ENCODE measurements at places on chromosomes 12 and 14.

GRCh38 chr12:103475073-103475472, 20.7 kb downstream of the C12orf42 start:
- no peak for DNase-seq

DNA sequence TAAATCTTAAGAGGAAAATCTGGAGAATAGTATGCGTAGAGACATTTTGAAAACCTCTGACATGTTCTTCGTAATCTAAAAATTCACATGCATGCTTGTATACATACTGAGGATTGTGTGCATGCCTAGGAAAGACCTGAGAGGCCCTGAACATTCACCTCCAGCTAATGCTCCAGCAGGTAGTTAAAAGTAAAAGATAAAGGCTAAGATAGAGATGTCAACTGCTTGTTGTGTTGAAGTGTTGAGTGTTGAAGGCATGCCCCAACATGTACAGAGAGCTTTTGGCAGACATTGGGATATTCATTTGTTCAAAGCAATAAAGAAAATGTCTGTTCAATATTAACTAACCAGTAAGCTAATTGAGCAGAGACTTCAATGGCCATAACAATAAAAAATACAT, 118.6 kb upstream of the SYT1 start:
- DNase-seq: no peak

DNA sequence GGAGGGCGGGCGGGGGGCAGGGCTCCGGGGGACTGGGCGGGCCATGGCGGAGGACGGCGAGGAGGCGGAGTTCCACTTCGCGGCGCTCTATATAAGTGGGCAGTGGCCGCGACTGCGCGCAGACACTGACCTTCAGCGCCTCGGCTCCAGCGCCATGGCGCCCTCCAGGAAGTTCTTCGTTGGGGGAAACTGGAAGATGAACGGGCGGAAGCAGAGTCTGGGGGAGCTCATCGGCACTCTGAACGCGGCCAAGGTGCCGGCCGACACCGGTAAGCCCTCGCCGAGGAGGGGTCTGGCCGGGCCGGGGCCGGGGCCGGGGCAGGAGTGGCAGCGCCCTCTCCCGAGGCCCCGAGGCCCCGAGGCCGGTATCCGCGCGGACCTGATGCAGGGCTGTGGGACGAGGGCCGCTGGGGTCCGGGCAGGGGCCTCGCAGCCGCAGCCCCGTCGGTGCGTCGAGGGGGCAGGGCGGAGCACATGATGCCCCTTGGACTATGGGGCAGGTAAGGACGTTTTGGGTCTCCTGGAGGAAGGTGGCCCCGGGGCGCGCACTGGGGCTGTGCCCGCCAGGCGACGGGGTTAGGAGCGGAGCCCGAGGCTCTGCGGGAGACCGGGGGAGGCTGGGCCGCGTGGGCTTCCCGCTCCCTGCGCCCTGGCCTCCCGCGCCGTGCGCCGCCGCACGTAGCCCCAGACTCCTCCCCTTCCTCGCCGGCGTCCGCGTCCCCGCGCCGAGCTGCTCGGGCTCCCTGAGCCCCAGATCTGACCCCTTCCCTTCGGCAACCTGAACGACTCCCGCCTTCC, at the start of gene TPI1:
Gene TPI1, plus strand, starts transcription at position 119 of the 798 bp plus-strand sequence. Its CDS starts 36 bp downstream, at position 155.
- peak; percentile 88 for DNase-seq

DNA sequence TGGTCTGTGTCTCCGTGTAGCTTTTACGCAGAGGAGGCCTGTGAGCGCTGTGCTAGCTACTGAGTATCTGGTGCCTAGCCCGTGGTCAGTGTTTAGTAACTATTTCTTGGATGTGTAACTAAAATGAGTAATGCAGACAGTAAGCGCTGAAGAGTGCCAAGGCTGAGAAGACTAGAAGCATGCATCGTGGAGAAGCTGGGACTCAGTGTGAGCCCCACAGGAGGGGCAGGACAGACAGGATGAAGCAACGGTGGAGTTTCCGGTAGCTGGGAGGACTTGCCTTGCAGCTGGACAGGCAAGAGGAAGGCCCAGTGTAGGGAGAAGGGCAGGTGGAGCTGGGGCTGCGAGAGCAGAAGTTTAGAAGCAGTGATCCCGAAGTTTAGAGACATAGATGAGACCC, 233.4 kb upstream of the FKBP4 start:
- DNase-seq: no peak

DNA sequence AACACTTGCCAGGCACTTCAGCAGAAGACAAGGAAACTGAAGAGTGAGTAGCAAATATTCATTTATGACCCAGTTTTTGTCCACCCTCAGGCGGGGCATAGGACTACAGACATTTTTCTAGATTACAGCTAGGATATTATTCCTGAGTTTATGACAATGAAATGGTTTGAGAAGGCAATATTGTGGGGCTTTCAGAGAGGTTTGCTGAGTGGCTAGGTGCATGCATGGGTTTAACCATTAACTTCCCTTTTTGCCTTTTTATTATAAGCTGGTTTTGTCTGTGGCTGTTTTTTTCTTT, 104.0 kb upstream of the BCAT1 start:
- no peak for DNase-seq

GRCh38 chr14:68811171-68811570, 18.3 kb upstream of the ZFP36L1 start:
- DNase-seq: no peak

- no peak for DNase-seq
Measured at GRCh38 chr12:21300632-21301031, 34.1 kb downstream of the SLCO1A2 start.

GRCh38 chr12:116959198-116959460, 48.4 kb downstream of the FBXW8 start:
- DNase-seq: no peak

DNA sequence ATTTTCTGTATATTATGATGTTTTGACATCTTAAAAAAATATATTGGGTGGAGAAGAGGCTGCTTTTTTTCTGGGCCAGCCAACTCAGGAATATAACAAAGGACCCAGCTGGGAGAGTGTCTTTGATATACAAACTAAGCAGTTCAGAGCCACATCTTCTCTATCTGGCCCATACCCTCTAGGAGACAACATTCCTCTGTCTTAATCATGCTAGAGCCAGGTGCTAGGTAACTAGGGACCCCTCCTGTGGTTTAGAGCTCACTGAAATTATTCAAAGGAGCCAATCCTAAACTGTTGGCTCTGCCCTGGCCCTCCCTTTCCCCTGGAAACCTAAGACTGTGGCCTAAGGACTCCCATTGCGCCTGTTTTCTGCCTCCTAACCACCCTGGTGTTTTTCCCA, 193.1 kb upstream of the DIO2 start:
- DNase-seq: no peak

- no peak for DNase-seq
Measured at GRCh38 chr12:101064721-101065120, 145.3 kb downstream of the SLC5A8 start.

DNA sequence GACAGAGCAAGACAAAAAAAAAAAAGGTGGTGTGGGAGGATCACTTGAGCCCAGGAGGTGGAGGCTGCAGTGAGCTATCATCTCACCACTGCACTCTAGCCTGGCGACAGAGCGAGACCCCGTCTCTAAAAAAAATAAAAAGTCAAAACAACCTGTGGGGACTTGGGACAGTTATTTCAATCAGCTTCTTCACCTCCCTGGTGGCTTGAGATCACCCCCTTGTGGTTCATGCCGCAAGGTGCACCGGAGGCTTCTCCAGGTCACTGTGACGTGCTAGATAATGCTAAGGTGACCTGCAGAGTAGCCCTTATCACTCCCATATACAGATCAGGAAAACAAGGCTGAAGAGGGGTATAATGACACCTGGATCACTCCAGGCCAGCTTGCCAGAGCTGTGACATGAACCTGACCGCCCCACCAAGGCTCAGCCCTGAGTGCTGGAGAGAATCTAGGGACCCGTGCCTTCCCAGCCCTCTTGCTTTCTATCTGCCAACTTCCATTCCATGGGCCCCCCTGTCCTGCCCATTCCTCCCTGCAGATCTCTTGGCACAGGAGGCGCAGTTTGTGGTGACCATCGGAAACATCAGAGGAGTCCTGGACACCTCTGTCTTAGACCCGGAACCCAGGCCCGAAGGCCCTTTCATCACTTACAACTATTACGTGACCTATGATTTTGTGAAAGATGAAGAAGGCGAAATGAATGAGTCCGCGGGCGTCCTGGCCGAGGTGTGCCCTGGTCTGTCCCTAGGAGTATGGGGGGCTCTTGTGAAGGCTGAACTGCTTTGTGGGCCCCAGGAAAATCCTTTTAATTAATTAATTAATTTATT, 8.1 kb downstream of the LRRC43 start:
- DNase-seq: peak; percentile 74

GRCh38 chr14:104085032-104085888, at the start of gene ASPG:
Gene ASPG (plus strand): TSS chr14:104085700. CDS start chr14:104085771, 71 bp downstream.
- peak; percentile 12 for DNase-seq

GRCh38 chr14:95597784-95598211, 62.9 kb downstream of the GLRX5 start:
- no peak for DNase-seq

DNA sequence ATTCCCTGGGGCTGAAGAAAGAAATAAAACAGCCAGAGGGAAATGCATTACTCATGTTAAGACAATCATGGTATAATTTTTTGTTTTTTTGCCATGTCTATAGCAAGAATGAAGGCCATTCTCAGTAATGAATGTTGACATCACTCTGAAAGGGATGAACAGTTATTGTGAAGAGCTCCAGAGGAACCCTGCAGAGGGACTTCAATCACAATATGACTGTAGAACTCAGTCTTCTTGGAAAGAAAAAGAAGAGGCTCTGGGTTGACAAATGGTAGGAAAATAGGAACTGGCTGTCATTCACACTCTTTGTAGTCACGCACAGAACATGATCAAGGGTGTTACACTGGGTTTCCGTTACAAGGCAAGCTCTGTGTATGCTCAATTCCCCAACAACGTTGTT, 73.8 kb upstream of the DACT1 start:
- no peak for DNase-seq

GRCh38 chr14:53963320-53964227, 6.9 kb upstream of the BMP4 start:
- no peak for DNase-seq

- no peak for DNase-seq
Measured at GRCh38 chr14:79118291-79118690, 948.1 kb downstream of the NRXN3 start.

- no peak for DNase-seq
Measured at GRCh38 chr12:29638528-29638927, 141.0 kb upstream of the OVCH1 start.

GRCh38 chr12:10154145-10154496, 17.8 kb downstream of the OLR1 start:
- DNase-seq: peak; percentile 8

DNA sequence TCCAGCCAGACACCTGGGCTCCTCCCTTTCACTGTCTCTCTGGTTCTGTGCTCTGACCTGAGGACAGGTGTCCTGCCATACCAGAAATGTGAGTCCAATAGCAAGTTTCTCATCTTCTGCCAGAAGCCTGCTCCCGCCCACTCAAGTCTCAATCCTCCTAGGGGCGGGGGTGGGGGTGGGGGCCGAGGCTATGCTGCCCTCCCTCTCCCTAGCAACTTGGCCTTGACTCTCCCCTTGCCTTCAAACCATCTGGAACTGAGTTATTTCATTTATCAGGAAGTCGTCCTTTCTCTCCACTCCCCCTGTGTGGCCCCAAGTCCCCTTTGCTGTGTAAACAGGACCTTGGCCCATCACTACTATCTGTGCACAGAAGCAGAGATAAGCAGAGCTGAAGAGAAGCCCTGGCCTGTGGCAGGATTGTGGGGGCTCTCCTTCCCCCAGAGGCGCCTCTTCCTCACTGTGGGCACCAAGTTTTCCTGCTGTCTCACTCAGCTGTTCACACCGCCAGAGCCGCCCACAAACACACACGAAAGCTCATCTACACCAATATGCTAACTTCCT, 117.1 kb downstream of the DPF3 start:
- no peak for DNase-seq

GRCh38 chr12:132571051-132571450, 39.3 kb downstream of the LRCOL1 start:
- no peak for DNase-seq

All from CD4-positive, alpha-beta T cell treated with Interleukin-10 for 1 hour (primary cell).